Sciatic nerve (tissue), 2 donors: ENCODE measurements at places on chromosomes 7 and 10. TPM values are rescaled to one million over a fixed set of nuclear protein-coding genes. Genes with fewer than 3 reads are reported as not detected.
A peak's percentile ranks its signal among the peaks of the same experiment; 100 is the strongest.

The PLAC9 gene
- total RNA-seq = 103 TPM

GRCh38 chr10:103666087-103666761, 172.7 kb downstream of the NEURL1 start:
- no peak for DNase-seq

DNA sequence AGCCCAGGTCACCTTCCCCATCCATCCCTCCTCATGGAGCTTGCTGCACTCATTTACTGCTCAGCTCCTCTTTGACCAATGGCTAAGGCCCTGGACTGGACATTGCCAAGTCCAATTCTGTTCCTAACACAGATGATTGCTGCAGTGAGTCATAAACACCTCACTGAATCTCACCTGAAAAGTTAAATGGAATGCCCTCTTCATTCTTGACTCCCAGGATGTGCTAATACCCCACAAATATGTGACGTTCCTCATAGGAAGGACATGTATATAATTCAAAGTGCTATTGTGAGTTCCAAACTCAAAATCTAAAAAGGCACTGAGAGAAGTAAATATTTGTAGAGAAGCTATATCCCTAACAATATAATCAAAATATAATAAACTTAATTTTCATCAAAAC, 73.5 kb upstream of the DLX6 start:
- no peak for DNase-seq

DNA sequence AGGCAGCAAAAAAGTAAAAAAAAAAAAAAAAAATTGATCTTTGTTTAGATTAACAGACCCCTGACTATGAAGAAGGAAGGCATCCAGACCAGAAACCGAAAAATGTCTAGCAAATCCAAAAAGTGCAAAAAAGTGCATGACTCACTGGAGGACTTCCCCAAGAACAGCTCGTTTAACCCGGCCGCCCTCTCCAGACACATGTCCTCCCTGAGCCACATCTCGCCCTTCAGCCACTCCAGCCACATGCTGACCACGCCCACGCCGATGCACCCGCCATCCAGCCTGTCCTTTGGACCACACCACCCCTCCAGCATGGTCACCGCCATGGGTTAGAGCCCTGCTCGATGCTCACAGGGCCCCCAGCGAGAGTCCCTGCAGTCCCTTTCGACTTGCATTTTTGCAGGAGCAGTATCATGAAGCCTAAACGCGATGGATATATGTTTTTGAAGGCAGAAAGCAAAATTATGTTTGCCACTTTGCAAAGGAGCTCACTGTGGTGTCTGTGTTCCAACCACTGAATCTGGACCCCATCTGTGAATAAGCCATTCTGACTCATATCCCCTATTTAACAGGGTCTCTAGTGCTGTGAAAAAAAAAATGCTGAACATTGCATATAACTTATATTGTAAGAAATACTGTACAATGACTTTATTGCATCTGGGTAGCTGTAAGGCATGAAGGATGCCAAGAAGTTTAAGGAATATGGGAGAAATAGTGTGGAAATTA, 19.4 kb downstream of the GATA3 start:
- no peak for DNase-seq

GRCh38 chr10:49171326-49172060, 16.7 kb downstream of the TMEM273 start:
- peak; percentile 34 for DNase-seq

DNA sequence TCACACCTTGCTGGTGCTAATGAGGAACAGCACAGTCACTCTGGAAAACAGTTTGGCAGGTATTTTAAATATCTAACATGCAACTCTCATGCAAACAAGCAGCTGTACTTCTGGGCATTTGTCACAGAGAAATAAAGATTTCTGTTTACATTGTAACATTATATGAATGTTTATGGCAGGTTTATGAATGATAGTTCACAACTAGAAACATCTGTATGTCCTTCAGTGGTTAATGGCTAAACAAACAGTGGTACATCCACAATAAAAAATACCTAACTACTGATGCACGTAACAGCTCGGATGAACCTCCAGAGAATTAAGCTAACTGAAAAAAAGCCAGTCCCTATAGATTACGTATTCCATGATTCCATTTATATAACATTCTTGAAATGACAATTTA, 109.6 kb downstream of the GPR37 start:
- no peak for DNase-seq
